ENCODE measurements at places on chromosomes 12 and 14. TPM values are rescaled to one million over a fixed set of nuclear protein-coding genes. Genes with fewer than 3 reads are reported as not detected.

Gene ORMDL2
- polyA plus RNA-seq: 16.5 TPM

Gene DACT1
- 27.9 TPM for polyA plus RNA-seq

Gene GYS2
- polyA plus RNA-seq: not detected

Gene BICDL1
- polyA plus RNA-seq: 8.0 TPM

GRCh38 chr14:70886421-70887206, 20.6 kb upstream of the PCNX1 start:
- no peak for DNase-seq

- DNase-seq: no peak
These were observed 32.0 kb downstream of the EIF2S3B start for GRCh38 chr12:10537721-10538120.

DNA sequence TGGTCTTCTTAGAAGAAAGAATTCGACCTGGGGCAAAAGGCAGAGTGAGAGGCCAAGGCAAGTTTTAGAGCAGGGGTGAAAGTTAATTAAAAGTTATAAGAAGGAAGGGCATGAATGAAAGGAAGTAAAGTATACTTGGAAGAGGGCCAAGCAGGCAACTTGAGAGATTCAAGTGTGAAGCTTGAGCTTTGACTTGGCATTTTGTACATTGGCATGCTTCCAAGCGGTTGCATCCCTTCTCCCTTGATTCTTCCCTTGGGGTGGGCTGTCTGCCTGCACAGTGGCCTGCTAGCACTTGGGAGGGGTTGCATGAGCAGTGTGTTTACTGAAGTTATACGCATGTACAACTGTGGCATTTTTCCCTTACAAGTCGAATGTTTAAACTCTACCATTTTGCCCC, 74.8 kb upstream of the MGAT4C start:
- no peak for DNase-seq

- DNase-seq: no peak
These were observed 13.4 kb downstream of the PLBD2 start for GRCh38 chr12:113371808-113372207.

DNA sequence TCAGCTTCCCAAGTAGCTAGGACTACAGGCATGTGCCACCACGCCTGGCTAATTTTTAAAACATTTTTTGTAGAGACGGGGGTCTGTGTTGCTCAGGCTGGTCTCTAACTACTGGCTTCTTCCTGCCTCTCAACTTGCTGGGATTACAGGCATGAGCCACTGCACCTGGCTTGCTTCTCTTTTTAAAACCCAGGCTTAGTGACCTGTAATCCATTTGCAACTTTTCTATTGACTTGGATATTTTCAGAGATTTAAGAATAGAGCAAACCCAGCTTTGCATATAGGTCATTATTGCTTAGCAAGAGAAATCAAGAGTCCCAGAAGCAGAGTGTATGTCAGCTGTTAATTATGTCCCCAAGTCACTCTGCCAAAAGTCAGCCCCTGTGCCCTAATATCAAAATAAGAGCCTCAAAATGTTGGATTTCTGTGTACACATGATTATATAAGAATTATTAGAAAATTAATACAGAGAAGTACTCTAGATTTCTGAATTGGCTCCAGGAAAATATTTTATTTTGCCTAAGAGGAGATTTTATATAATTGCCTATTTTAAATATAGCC, 24.9 kb downstream of the TCP11L2 start:
- DNase-seq: no peak

All from muscle of arm (tissue), 14 donors.